Left lobe of liver (tissue), 2 donors: ENCODE measurements at places on chromosomes 2 and 18. TPM values are rescaled to one million over a fixed set of nuclear protein-coding genes. Genes with fewer than 3 reads are reported as not detected.

Gene NEU2
- not detected for total RNA-seq

- no peak for DNase-seq
Observed at GRCh38 chr2:103183061-103183460, 421.2 kb downstream of the TMEM182 start.

- no peak for DNase-seq
Observed at GRCh38 chr2:220586980-220587530, 959.6 kb downstream of the SLC4A3 start.

DNA sequence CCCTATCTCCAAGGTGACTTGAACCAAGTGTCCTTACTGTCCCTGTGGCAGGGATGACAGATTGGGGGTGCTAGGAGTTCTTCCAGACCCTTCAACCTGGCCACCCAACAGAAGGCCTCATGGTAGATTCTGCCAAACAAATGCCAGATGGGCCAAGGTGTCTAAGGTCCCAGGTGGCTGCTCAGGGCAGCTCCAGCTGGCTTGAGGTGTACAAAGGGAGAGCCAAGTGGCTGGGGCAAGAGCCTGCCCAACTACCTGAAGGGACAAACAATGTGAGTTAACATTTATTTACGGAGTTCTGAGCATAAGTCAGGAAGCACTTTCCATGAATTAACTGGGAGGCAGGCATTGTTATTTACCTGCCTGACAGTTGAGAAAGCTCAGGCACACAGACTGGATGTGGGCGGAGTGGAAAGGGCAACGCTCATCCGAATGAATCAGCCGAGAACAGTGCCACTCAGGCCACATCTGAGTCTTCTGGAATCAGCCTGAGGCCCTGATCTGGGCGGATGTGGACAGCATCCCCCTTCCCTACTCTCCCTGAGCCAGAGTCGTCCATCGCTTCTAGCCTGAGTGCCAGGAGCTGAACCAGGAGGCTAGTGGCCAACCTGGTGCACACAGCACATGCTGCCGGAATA lies 4.4 kb upstream of the KCNIP3 start:
- DNase-seq, result no peak

DNA sequence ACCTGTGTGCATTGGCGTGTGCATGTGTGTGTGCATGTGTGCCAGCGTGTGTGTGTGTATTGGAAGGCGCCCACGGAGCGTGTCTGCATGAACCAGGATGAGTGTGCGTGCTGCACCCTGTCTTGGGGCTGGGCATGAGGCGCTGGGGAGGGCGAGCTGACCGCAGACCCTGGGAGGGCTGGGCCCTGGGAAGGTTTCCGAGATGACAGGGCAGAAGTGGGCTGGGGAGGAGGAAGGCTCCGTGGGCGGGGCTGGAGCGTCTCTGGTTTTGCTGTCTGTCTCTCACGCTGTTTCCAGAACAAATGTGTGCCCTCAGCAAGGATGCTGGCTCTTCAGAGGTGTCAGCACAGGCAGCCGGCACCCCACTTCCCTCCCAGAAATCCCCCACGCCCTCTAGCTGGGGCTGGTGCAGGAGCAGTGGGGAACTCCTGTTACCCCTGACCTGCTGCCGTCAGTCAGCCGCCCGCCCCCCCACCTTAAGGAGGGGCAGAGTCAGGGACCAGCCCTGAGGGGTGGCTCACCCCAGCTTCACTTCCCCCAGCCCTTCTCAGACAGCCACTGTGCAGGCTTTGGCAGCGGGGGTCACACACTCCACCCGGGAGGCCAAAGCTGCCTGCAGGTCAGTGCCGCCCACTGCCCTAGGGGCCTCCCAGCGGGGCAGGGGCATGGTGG lies at the start of gene GPR35:
Gene GPR35, plus strand, starts transcription at position 531 of the 672 bp plus-strand sequence. CDS start 4,473 bp downstream, outside the sequence.
- DNase-seq, result peak; percentile 44

Gene ADAM23
- total RNA-seq, result 0.03 TPM

- no peak for DNase-seq
Observed at GRCh38 chr2:23092831-23093230, 292.1 kb upstream of the KLHL29 start.

Gene SKA1
- total RNA-seq, result 0.15 TPM

Gene ASIC4
- 0.05 TPM for total RNA-seq

DNA sequence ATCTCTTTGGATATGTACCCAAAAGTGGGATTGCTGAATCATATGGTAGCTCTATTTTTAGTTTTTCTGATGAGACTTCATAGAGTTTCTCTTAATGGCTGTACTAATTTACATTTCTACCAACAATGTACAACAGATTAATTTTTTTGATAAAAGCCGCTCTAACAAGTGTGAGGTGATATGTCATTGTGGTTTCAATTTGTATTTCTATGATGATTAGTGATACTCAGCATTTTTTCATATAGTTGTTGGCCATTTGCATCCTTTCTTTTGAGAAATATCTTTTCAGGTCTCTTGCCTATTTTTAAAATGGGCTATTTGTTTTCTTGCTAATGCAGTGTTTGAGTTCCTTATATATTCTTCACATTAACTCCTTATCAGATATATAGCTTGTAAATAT lies 4.3 kb downstream of the IL18RAP start:
- no peak for DNase-seq

DNA sequence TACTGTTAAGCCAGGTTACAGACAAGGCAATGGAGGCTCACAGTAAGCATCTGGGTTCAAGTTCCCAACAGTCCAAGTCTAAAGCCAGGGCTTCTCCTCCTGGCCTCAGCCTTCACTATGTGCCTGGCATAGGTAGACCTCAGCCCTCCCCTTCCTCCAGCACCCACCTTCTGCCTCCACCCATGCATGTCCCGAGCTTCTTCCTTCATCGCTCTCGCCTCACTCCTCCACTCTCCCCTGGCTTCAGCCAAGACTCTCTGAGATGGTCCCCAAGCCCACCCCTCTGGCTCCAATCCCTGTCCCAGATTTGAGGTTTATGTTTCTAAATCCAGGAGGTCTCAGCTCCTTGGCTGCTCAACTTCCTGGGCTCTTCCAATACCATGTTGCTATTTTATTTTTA lies 26.9 kb downstream of the CENPA start:
- no peak for DNase-seq

DNA sequence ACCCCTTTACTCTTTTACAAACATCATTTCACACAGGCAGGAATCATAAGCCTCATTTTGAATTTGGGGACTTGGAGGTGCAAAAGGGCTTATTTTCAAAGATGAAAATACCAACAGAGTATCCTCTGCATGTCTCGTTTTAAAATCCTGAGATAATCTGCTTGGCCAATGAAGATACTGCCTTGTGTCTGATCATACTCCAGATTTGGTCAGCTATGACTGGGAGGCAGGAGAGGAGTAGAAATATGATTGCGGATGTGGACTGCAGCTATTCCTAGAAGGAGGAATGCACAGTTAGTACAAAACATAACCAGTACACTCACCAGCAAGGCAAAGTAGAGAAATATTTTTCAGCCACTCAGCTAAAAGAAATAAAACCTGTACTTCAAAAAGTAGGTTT lies 342.3 kb downstream of the RPRM start:
- DNase-seq, result no peak

DNA sequence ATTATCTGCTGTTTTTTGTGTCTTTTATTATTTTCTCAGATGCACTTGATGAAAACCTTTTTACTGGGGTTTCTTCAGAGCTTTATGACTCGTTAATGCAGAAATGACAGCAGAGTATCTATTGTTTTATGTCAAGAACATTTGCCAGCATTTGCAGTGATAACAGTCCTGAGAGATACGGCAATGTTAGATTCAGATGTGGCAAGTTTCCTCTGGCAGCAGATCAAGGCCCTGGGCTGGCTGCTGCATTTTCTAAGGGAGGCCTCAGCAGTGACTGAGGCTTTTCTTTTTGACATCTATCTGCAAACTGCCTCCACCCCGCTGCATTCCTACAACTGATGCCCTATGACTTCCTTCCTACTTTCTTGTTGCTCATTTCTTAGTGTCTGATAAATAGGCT lies 40.2 kb downstream of the EFEMP1 start:
- no peak for DNase-seq

DNA sequence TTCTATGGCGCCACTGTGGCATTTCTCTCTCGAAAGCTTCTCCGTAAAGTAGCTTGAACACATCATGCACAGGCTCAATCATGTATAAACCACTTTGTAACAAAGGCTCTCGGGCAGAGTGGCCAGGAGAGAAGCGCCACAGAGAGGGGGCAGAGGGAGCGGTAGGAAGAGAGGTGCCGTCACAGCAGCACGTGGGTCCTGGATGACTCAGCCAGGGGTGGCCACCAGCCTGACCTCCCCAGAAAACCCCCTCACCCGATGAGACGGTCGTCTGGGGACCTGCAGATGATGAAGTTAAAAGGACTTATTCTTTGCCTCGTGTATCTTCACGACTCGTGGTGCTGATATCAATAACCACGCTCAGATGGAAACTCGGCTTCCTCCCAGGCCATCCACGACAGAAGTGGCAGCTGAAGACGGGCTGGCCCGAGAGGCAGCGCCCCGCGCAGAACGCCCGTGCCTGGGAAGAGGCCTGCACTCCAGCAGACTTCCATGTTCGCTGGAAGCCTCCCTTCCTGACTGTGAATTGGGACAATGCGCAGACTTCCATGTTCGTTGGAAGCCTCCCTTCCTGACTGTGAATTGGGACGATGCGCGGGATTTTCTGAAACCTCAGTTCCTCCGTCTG lies 46.4 kb upstream of the MTCL1 start:
- DNase-seq, result no peak

- DNase-seq, result peak; percentile 88
Observed at GRCh38 chr18:45920367-45920766, 46.8 kb downstream of the EPG5 start.

Gene CCL20
- total RNA-seq, result not detected

DNA sequence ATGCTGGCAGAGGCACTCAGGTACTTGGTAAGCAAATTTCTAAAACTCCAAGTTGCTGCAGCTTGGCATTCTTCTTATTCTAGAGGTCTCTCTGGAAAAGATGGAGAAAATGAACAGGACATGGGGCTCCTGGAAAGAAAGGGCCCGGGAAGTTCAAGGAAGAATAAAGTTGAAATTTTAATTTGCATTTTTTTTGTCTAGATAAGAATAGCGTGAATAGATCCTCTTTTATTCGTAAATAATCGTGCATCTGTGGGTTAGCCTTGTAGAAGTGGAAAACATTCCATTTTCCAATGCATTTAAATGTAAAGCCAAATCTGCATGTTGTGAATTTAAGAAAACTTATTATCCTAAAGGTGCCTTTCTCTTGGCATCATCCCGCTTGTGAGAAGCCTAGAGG lies 61.0 kb downstream of the TNFRSF11A start:
- no peak for DNase-seq

DNA sequence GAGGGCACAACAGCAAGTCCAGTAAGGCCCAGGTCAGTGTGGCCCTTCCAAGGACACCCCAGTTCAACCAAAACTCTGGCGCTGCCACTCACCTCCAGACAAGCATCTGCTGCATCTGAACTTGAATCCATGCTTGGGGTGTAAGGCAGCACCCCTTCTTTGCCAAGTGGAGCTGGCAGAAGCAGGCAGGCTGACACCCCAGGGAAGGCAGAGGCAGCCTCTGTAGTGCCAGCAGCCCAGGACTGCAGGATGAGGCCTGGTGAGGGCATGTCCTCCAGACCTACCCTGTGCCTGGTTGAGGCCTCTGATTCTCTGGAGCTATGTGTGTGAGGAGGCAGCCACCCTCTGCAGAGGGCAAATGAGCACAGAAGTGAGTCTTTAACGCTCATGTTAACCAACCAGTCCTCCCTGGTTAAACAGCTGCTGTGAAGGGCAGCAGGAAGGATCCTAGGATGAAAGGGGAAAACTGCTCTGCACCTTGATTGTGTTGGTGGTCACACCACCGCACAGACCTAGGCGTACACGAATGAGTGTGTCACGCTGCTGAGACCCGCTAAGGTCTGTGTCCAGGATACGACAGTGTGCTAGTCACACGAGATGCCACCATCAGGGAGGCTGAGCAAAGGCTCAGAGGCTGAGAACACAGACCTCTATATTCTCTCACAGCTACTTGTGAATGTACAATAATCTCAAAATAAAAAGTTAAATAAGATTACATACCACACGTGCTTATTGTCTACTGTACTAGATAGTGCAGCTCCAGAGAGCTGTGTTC lies 2.2 kb downstream of the PARD6G start:
- DNase-seq, result no peak

GRCh38 chr2:182142062-182142461 lies 156.4 kb downstream of the PPP1R1C start:
- no peak for DNase-seq

Gene SERPINB10
- not detected for total RNA-seq

DNA sequence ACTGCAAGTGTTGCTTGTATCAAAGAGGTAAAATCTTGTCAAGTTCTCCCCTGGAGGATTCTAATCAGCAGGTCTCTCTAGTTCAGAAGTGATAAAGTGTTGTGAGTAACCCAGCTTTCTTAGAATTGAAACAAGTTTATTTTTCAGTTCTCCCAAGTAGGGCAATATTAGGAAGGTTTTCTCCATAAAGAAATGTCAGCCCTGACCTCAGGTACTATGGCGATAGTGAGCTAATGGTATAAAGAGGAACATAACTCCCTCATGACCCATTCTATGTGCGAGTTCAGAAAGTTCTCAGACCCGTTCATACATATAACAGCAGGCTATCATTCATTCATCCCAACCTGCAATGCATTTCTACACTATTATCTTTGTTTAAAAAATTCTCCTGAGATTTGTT lies 421.1 kb upstream of the SETBP1 start:
- DNase-seq, result no peak

Gene IL1RL2
- total RNA-seq, result 2.5 TPM

Gene SLC9A2
- not detected for total RNA-seq

- DNase-seq, result no peak
Observed at GRCh38 chr2:84169871-84170270, 289.2 kb downstream of the SUCLG1 start.

DNA sequence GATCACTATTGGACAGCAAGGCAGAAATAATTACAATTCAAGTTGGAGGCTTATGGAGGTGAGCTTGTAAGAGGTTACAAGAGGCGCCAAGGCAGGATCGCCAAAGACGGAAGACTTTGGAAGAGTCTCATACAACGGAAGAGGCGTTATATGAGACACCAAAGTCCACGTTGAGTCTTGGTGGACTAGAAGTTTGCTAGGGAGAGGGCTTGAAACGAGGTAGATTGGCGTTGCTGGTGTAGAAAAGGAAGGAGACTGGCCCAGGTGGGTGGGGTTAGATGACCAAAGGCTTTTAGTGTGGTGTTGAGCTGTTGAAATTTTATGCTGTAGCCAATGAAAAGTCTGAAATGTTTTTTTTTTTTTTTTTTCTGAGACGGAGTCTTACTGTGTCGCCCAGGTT lies 1.4 kb downstream of the MSH2 start:
- DNase-seq, result no peak

Gene ARHGAP28
- 0.68 TPM for total RNA-seq

GRCh38 chr2:102301867-102302362 lies 9.4 kb upstream of the IL1RL1 start:
- DNase-seq, result no peak

DNA sequence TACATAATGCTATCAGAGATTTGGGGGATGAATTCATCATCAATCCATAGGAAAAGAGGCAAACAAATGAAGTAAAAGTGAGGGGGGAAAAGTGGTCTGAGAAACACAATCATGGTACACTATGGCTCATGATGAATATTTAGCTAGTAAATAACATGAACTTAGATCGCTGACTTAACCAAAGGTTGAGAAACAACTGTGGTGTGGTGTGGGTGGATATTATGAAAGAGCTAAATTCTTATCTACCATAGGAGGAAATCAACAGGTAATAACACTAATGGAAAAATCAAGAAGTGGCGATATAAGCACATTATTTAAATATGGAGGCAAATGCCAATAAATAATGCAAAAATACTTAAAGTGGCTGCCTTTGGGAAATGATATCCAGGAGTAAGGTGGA lies 12.2 kb upstream of the TPRKB start:
- DNase-seq, result no peak
